ENCODE measurements at places on chromosomes 4 and X.

DNA sequence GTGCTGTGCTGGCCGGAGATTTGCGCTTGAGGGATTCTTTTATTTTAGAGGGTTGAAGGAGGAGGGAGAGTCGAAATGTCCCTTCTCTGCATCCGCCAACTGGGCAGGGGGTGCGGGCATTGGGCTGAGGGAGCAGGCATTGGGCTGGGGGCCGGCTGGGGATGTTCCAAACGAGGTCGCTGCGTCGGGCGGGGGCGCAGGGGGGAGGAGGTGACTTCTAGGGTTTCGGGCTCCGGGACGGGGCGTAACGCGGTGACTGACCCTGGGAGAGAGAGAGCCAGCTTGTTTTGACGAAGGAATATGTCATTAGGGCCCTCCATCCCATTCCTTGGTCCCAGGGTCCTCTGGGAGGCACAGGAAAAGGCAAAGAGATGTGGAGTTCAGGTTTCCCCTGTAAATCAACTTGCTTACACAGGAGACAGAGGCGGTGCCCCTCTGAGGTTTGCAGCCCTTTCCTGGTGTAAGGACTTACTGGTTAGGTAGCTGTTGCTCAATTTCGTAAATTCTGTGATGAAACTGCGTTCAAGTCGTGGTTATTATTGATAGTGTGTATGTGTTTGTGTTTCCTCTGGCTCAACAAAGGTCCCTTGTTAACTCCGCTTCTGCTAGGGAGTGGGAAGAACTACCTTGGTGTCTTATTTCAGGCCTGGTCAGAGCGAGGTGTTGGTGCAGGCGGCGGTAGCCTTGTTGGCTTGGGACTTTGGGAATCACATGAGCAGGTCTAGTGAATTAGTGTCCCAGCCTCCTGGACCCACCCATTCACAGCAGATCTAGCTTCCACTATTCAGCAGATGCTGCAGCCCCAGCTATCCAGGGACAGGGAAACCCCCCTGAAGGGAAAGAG is 716 bp downstream of the FHIP1A start:
- no peak for DNase-seq

- no peak for DNase-seq
Observed at GRCh38 chr4:25981749-25982148, 67.7 kb downstream of the SMIM20 start.

DNA sequence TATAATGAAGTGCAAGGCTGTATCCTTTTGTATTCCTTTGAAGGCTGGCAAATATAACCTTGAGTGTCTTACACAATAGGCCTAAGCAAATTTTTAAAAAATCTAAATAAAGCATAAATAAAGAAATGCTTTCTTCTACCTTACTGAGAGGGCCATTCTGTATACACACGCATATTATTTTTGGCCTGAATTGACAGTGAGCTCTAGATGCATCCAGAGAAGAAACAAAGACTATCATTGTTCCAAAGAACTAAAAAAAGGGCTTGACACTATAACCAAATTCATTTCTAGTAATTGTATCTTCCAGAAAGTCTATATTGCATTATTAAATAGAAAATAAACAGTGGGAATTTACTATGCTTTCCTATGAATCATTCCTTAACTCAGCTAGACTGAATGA is 100.2 kb downstream of the MAGEB17 start:
- no peak for DNase-seq

DNA sequence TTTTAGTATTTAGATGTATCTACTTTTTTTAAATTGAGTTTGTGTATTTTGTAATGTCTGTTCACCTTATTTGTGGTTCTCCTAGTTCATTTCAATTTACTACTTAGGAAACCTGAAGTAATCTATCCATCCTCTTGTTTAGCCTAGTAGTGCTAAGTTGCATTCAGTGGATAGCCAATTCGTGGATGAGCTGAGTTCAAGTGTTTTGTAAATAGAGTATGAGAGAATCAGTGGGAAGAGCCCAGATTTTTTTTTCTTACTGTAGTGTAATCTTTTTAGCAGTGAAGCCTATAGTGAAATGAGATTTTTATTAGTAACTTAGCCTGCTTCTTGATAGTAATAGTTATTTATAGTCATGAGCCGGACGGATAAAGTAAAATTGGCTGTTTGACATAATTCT is 21.7 kb downstream of the STAG2 start:
- DNase-seq, result no peak

- no peak for DNase-seq
Observed at GRCh38 chrX:18561020-18561419, 110.9 kb downstream of the RS1 start.

DNA sequence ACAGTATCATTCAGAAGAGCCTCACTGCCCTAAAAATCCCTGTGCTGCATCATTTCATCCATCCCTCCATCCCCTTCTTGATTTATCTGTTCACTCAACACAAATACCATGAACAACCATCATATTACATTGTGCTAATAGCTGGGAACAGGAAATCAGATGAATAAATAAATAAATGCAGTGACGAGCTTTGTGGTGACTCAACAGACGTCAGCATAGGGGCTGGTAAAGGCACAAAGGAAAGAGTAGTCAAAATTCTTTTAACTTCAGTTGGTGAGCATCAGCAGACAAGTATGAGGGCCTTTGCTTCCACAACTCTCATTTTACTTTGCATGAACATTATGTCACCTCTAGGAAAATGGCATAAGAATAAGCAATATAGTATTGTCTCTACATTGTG is 65.5 kb downstream of the EDNRA start:
- peak; percentile 71 for DNase-seq

DNA sequence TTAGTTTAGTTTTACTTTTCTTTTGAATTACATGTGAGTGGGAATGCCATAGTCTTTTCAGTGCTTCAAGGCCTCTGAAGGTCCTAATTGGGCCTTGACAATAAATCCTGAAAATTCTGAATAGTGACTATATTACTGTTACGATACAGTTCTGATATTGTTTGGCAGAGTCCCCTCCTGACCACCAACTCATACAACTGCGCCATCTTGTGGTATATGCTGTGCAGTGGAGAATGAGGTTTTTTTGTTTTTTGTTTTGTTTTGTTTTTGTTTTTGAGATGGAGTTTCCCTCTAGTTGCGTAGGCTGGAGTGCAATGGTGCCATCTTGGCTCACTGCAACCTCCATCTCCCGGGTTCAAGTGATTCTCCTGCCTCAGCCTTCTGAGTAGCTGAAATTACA is 56.6 kb upstream of the CHRDL1 start:
- DNase-seq, result peak; percentile 22

DNA sequence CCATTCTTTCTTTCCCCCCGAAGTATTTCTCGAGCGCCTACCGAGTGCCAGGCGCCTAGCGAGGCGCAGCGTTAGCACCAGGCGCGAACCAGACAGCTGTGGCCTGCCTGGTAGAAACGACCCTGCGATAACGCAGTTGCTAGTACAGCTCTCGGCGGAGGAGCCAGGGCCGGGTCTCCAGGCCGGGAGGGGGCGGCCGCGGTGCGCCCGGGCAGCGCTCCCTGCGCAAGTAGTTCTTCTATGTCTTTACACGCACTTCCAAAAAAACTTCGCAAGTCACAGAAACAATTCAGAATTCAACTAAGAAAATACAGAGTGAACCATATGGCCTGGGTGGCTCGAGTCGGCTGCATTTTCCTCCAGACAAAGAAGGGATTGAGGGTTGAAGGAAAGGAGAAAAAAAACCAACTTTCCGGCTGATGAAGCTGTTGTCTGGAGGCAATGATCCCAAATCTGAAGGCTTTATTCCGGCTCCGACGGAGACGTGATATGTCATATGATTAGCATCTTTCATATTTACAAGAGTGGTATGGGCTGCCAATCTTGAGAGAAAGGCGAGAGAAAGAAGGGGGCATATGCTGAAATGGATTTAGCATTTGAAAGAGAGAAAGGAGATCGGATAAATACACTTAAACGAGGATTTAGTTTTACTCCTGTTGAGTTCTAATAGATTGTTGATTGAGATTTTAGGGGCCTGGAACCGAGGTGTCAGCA is 7.2 kb upstream of the NEUROG2 start:
- DNase-seq, result no peak

DNA sequence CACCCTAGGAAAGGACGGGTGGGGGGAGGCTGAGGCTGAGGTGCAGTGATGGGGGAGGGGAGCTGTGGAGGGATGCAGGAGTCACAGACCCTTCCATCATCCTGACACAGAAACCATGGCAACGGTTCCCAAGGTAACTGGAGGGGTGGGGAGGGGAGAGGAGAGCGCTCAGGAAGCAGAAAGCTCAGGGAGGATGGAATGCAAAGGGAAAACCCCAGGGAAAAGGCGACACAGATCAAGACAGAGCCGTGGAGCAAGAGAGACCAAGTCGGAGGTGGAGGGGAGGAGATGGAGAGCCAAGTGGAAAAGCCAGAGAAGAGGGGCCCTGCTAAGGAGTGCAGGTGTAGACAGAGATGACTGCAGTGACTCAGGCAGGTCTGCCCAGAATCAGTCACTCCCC is 14.5 kb downstream of the L1CAM start:
- no peak for DNase-seq

DNA sequence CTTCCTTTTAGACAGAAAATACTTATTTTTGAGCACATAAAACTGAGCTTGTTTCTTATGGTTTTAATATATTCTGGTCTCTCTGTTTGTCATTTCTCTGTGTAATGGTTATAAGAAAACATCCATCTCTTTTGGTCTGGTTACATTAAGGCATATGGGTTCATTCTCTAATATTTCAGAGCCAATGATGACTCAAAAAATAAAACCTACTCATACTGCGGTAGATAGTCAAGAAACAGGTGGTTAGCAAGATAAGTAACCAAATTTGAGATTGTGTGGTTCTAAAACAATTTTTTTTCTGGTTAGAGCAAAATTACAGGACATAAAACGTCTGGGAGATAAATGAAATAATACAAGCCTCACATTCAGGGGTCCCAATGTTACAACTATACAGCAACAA is 654.5 kb downstream of the STIM2 start:
- no peak for DNase-seq

- DNase-seq, result no peak
Observed at GRCh38 chrX:37613933-37614332, 42.5 kb downstream of the LANCL3 start.

DNA sequence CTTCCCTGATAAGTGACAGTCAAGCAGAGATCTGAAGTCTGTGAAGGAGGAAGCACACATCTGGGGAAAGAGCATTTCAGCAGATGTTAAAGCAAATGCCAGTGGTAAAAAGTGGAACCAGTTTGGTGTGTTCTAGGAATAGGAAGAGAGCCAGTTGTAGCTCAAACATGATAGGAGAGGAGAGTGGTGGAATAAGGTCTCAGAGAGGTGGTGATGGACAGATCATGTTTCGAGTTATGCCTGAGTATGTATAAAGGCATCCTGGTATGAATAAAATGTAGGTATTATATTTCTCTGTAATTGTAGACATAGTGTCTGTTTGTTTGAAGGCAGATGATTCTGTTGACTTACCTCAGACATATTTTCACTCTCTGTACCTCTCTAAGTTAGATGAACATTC is 89.1 kb downstream of the LARP7 start:
- DNase-seq, result no peak

- no peak for DNase-seq
Observed at GRCh38 chr4:185920691-185921260, 108.8 kb upstream of the SORBS2 start.

- no peak for DNase-seq
Observed at GRCh38 chr4:102358128-102358527, 12.8 kb upstream of the SLC39A8 start.

DNA sequence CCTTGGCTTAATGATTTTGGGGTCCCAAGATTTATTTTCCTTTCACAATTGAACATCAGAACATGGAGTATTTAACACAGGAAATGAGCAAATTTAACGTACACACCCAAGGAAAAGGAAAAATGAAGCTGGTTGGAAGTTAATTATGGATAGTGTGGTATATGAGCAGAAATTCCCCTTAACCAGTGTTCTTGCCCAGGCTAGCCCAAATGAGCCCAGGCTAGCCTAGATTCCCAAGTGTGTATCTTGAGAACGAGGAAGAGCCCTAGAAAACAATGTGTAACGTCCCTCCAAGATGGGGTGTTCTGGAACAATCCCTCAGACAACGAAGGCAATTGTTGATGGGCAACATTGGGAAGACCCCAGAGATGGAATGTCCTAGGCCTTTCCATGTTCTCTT is 33.7 kb downstream of the XG start:
- DNase-seq, result no peak

DNA sequence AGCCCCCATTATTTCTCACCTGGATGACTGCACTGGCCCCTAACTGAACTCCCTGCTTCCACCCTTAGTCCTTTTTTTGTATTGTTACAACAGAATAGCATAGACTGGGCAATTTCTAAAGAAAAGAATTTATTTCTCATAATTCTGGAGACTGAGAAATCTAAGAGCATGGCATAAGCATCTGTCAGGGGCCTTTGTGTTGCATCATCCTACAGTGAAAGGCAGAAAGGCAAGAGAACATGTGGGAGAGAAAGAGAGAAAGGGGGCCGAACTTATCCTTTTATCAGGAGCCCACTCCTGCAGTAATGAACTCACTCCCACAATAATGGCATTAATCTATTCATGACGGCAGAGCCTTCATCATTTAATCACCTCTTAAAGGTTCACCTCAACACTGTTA is 122.1 kb downstream of the EFNB1 start:
- no peak for DNase-seq

DNA sequence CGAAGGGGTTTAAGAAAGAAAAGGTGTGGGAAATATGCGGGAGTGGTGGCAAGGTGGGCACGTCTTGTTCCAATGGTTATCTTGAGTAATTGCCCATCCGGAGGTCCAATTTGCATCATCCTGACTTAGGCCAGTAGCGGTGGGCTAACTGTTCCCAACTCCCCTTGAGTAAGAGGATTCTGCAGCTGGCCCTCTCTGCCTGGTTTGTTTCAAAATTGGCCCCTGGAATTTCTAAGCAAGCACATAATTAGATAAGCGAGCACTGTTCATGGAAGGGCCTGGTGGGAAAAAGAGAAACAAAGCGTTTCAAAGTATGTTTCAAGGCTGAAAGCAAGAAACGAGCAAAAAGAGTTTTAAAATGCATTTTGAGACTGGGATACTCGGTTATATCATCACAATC is 198.2 kb downstream of the CEP135 start:
- no peak for DNase-seq

DNA sequence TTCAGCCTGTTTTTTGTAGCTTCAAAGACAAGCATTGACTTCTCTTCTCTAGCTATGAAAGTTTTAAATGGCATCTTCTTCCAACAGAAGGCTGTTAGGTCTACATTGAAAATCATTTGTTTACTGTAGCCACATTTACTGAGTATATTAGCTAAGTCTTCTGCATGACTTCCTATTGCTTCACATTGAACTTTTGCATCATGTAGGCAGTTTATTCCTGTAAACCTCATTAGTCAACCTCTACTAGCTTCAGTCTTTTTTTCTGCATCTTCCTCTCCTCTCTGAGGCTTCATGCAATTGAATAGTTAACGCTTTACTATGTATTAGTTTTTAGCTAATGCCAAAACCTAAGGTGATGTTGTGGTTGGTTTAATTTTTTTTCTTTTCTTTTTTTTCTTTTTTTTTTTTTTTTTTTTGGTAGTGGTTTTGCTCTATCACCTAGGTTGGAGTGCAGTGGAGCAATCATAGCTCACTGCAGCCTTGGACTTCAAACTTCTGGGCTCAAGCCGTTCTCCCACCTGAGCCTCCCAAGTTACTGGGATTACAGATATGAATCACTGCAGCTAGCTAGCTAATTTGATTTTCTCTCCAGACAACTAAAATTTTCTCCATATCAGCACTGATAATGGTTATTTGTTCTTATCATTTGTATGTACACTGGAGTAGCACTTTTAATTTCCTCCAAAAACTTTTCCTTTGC is 3.4 kb downstream of the UGT2A3 start:
- DNase-seq, result no peak
